ENCODE measurements at places on chromosomes 3 and 15.

- no peak for DNase-seq
Observed at GRCh38 chr3:115074502-115074901, 72.6 kb downstream of the ZBTB20 start.

GRCh38 chr3:5523125-5523524 lies 335.6 kb downstream of the EDEM1 start:
- no peak for DNase-seq

DNA sequence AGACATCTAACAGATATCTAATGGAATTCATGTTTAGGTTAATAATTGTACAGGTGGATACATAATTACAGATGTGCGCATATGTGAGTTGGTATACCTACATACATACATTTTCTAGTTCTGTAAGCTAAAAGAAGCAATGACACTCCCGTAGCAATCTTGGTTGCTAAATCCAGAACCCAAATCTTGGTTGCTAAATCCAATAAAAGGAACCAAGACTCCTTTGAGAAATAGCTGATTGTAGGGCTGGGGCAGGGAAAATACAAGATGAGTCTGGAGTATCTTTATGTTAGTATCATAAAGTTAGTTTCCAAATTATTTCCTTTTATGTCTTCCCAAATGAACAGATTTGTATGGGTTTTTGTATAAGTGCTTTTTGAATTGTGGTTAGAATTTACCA lies 135.2 kb downstream of the TMCC1 start:
- no peak for DNase-seq

- no peak for DNase-seq
Observed at GRCh38 chr15:82698711-82699345, 10.8 kb downstream of the AP3B2 start.

DNA sequence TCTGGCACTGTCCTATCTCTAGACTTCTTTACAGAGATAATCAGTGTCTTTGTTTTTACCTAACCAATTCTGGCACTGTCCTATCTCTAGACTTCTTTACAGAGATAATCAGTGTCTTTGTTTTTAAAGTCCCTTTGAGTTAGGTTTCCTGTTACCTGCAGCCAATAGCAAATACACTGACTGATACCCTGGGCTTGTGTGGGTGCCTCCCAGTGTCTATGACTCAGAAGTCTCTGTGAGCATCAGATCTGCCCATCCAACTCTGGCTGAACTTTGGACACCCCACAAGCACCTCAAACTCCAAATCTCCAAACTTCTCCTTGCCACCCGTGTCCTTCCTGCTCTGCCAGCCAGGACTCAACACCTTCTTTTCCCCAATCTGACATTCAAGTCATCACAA lies 30.4 kb downstream of the SLC41A3 start:
- DNase-seq = no peak

DNA sequence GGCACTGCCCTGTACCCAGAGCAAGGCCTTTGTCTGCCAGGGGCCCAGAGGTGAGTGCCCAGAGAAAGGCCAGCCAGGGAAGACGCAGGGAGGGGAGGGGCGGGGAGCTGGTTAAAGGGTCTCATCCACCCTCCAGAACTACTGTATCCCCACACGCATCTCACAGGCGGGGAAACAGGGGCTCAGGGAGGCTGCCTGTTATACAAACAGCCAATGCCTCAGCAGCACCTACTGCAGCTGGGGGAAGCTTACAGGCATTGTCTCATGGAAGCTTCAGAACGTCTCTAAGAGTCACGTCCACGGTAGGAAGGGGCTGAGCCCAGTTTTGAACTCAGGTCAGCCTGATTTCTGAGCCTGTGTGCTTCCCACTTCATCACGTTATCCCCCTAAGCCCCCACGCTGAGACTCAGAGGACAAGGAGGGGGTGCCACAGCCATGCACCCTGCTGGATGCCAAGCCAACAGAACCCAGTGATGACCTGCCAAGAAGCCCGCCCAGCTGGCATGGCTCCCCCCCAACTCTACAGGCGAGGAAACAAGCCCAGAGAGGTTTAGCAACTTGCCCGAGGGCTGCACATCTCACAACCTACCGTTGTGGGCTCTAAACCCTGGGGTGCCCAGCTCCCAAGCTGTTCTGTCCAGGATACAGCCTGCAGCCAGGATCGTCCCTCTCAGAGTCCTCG lies 54.5 kb downstream of the IQSEC1 start:
- DNase-seq = no peak

DNA sequence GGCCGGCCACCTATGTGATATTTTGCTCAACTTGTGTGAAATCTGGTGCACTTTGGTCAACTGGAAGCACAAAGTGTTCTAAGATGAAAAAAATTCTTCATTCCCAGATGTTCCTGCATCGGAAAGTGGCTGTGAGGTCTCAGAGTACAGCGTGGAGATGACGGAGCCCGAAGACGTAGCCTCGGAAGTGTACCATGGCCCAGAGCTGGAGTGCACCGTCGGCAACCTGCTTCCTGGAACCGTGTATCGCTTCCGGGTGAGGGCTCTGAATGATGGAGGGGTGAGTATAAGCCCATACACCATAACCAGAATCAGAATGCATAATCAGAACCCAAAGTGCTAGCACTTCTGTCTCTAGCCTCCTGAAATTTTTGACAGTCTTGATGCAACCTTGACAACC lies 104.3 kb downstream of the GHSR start:
- no peak for DNase-seq

- peak; percentile 81 for DNase-seq
Observed at GRCh38 chr3:10224794-10225665, 23.2 kb upstream of the TATDN2 start.

- DNase-seq = no peak
Observed at GRCh38 chr3:138260611-138261010, 69.0 kb downstream of the NME9 start.

DNA sequence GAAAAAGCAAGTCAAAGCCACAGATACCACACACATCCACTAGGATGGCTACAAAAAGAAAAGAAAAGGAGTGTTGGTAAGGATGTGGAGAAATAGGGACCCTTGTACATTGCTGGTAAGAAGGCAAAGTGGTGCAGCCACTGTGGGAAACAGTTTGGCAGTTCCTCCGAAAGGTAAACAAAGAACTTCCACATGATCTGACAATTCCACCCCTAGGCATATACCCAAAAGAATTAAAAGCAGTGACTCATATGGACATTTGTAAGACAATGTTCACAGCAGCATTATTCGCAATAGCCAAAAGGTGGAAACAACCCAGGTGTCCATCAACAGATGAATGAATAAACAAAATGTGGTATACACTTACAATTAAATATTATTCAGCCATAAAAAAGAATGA lies 22.2 kb upstream of the GMPPB start:
- DNase-seq = no peak
